ENCODE measurements at places on chromosomes 4 and X. TPM values are rescaled to one million over a fixed set of nuclear protein-coding genes. Genes with fewer than 3 reads are reported as not detected.

The IGFBP7 gene
- 225 TPM for total RNA-seq

The RRH gene
- total RNA-seq: not detected

The BLOC1S4 gene
- 11.8 TPM for total RNA-seq

The MAMLD1 gene
- 0.69 TPM for total RNA-seq

The EREG gene
- total RNA-seq: 8.8 TPM

The WNK3 gene
- 2.0 TPM for total RNA-seq

The FSTL5 gene
- 1.8 TPM for total RNA-seq

The KCNIP4 gene
- 0.96 TPM for total RNA-seq

The SUPT20HL1 gene
- total RNA-seq: 0.35 TPM

The DUX4 gene
- total RNA-seq: not detected

The BST1 gene
- total RNA-seq: 4.7 TPM

The TLR3 gene
- 23.6 TPM for total RNA-seq

The LAMP2 gene
- total RNA-seq: 90.0 TPM

The ACE2 gene
- total RNA-seq: 23.1 TPM

The VGLL1 gene
- not detected for total RNA-seq

The PLAC8 gene
- 1,034 TPM for total RNA-seq

All from mucosa of descending colon (tissue), 3 donors.